ENCODE measurements at places on chromosomes 6 and 20.

DNA sequence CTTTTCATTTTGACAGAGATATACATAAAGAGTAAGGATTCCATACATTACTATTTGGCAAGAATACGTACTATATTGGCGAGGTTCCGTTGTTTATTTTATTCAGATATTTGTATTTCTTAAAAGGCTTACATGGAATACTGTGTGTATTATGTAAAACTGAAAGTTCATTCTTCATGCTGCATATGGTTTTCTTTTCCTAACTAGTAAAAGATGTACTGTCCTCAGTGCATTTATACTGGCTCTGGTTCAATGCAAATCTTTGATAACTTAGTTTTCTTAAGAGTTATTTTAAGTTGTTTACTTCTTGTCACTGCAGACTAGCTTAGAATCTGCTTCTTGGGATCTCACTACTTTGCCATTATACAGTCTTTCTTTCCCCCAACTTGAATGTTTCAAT lies 42.0 kb downstream of the ADGRB3 start:
- DNase-seq: no peak

- no peak for DNase-seq
These were observed 21.9 kb upstream of the SH3BGRL2 start for GRCh38 chr6:79609225-79609595.

GRCh38 chr6:71139249-71139648 lies 149.4 kb upstream of the OGFRL1 start:
- no peak for DNase-seq

GRCh38 chr6:85677234-85677956 lies 34.7 kb upstream of the SYNCRIP start:
- DNase-seq: no peak

DNA sequence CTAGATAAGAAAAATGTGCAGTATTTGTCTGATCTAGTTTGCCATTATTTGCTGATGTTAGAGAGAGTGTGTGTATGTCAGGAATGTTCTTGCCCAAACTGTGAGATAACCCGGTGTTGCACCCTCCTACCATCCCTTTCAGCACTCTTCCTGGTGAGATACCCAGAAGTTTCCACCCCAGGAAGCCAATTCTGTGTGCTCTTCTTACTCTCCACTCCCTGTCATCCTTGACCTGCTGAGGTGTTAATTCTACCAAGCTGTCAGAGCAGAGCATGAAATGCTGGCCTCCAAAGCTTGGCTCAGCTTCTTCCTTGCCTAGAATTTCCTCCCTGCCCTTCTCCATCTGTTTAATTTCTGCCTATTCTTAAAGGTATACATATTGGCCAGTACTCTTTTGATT lies 237.3 kb upstream of the CNR1 start:
- DNase-seq: no peak

GRCh38 chr6:114467931-114468330 lies 125.1 kb upstream of the HS3ST5 start:
- no peak for DNase-seq

DNA sequence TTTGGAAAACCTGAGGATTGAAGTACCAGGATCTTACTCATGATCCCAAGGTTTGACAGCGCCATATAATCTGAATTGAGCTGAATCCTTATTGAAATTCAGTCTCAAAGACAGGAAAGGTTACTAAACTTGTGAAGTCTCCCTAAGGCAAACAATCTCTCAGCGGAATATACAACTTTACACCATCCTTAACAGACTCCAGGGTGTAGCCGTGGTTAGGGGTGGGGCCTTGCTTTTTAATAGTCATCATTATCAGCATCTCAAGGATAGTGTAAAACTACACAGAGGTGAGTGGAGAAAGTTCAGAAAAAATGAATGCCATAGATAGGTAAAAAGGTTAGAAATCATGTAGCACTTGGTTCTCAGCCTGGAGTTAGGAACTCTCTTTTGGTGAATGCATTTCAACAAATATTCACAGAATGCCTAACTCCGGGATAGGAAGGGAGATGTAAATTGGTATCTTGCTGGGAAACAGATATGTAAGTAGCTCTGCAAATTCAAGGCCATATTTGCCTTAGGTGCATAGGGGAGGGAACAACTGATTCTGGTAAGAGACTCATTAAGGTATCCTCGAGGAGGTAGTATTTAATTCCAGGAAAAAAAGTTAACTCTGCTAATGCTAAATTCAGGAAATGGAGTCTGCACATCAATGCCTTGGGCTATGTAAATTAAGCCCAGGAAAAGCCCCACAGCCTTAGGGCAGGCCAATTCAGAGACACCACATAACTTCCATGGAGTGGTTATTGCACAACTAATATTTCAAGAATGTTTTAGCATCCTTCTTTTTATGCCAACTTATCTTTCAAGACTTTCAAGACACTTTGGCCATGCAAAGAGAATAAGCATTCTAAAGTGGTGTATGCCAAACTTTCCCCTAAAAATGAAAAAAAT lies 61.6 kb downstream of the SNAP25 start:
- DNase-seq: no peak

- peak; percentile 51 for DNase-seq
These were observed at the start of gene BTBD3 for GRCh38 chr20:11917663-11918062. Gene BTBD3, plus strand, starts transcription at chr20:11917893. Its CDS starts 383 bp downstream, at chr20:11918276.

GRCh38 chr6:112874881-112875280 lies 527.8 kb downstream of the RFPL4B start:
- DNase-seq: no peak

GRCh38 chr6:84019842-84020211 lies 13.7 kb upstream of the MRAP2 start:
- no peak for DNase-seq

GRCh38 chr6:106064756-106065155 lies 21.4 kb upstream of the PRDM1 start:
- DNase-seq: no peak

DNA sequence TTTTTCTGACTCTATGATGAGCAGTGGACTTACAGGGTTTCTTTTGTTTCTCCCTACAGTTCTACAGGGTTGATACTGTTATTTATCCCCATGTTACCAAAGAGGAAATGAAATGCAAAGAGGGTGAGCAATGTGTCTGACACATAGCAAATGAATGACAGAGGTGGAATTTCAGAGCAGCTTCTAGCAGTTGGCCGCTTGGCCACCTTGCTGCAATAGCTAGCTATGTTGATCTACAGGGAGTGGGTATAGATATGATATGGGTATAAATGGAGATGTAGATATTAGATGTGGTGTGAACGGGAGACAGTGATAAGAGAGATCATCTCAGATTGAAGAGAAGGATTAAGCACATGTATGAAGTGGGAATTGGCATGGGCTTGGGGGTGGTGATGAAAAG lies 10.9 kb upstream of the SLC22A3 start:
- DNase-seq: no peak

DNA sequence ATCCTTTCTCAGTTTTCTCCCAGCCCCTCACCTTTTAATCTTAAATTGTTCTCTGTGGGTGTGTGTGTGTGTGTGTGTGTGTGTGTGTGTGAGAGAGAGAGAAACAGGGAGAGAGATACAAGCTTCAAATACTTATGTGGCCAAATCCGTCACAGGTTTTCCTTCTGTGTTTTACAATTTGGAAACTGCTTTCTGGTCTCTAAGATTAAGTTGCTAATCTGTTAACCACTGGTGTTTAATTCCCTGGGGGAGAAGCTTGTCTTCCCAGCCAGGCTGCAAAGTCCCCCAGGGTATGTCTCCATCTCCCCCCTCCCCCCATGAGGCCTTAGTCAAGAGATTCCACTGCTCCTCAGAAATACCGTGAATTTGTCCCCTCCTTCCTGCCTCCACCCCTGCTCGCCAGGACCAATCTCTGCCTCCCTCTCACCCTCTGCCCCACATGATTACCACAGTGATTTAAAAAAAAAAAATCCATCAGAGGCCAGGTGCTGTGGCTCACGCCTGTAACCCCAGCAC lies 49.0 kb downstream of the RIPOR3 start:
- no peak for DNase-seq

DNA sequence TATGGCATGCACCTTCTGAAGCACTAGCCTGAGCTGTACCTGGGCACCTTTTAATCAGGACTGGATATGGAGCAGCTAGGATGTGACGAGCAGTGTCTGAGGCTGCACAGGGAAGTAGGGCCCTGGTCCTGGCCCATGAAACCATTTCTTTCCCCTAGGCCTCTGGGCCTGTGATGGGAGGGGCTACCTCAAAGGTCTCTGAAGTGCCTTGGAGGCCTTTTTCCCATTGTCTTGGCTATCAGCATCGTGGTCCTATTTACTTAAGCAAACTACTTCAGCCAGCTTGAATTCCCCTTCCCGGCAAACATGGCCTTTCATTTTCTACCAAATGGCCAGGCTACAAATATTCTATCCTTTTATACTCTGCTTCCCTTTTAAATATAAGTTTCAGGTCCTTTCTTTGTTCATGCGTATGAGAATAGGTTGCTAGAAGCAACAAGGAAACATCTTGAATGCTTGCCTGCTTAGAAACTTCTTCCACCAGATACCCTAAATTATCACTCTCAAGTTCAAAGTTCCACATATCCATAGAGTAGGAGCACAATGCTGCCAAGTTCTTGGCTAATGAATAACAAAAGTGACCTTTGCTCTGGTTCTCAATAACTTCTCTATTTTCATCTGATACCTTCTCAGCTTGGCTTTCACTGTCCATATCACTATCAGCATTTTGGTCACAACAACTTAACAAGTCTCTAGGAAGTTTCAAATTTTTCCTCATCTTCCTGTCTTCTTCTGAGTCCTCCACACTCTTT lies 673.1 kb downstream of the HTR1B start:
- DNase-seq: no peak

- DNase-seq: no peak
These were observed 7.2 kb downstream of the CCR6 start for GRCh38 chr6:167130008-167130677.

Data from NCI-H1092 (cell line).